ENCODE measurements at places on chromosomes 2 and 18.

DNA sequence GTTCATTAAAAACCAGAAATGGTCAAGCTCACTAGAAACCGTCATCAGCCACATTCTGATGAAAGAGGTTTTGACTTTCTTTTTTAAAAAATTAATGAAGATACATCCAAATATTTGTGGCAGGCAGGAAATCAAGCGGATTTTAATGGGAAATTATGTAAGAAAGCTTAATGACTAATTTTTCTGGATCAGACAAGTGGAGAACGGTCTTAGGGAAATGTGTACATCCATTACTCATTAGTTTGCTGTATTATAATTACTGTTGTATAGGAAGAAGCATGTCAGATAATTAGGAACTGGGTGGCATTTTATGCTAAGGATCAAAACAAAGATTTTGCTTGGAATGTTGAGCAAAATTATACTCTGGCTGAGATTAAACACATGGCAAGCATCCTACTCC lies 39.4 kb downstream of the AGAP1 start:
- DNase-seq: no peak

- no peak for DNase-seq
Observed at GRCh38 chr2:209496586-209496982, 72.7 kb downstream of the MAP2 start.

- DNase-seq: no peak
Observed at GRCh38 chr2:157046396-157046795, 211.1 kb upstream of the GALNT5 start.

DNA sequence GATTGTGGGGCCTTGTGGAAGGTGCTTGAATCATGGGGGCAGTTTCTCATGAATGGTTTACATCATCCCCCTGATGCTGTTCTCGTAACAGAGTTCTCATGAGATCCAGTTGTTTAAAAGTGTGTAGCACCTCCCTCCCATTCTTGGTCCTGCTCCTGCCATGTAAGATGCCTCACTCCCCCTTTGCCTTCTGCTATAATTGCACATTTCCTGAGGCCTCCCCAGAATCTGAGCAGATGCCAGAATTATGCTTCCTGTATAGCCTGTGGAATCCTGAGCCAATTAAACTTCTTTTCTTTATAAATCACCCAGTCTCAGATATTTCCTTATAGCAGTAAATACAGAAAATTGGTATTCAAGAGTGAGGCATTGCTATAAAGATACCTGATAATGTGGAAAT lies 15.6 kb upstream of the WDR75 start:
- DNase-seq: no peak

DNA sequence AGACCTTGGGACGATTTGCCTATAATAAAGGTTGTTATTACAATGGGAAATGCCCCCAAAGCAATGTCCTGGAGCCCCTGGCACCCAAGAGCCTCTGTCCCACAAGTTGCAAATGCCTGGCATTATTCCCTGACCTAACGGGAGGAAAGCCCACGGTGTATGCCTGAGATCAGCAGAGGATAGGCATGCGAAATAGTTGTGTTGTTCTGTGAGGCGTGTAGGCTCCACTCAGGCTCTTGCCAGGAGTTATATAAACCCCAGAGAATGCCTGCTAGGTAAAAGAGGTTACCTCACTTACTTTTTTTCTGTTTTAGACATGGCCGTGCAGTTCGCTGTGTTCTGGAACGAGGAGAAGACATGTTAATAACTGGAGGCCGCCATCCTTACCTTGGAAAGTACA lies 52.1 kb downstream of the AOX1 start:
- DNase-seq: no peak

DNA sequence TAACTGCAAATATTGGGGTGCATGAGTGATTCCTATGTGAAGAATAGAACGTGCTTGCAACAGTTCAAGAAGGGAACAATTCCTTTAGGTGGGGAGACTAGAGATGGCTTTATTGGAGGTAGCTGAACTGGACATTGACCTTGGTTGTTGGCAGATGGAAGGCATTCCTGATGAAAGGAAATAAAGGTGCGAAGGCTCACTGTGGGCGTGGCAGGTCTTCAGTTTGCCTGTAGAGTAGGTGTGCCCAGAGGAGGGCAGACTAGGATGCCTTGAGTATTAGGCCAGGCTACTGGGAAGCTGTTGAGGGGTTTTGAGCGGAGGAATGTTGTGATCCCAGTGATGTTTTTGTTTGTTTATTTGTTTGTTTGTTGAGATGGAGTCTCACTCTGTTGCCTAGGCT lies 2.8 kb downstream of the SPR start:
- DNase-seq: no peak

DNA sequence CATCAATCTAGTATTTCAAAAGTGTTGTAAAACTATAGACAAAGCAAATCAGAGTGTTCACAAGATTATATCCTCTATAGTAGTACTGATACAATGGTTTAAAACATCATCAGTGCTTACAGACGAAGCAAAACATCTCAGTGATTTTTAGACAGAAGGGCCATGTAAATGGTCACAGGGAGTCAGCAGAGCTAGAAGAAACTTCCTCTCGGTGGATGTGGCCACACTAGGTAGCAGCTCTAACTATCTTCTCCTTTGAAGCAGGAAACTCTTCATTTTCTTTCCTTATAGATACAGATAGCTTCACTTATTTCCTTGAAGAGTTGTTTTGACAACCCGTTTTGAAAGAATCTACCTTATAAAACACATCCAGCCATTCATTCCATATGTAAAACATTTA lies 80.4 kb upstream of the CD226 start:
- no peak for DNase-seq

GRCh38 chr18:31659576-31660177 lies 24.7 kb downstream of the B4GALT6 start:
- DNase-seq: no peak

- no peak for DNase-seq
Observed at GRCh38 chr2:41197781-41198180, 745.9 kb upstream of the SLC8A1 start.

GRCh38 chr18:37544713-37545112 lies 20.9 kb downstream of the CELF4 start:
- no peak for DNase-seq

GRCh38 chr2:103161456-103162289 lies 399.8 kb downstream of the TMEM182 start:
- no peak for DNase-seq

DNA sequence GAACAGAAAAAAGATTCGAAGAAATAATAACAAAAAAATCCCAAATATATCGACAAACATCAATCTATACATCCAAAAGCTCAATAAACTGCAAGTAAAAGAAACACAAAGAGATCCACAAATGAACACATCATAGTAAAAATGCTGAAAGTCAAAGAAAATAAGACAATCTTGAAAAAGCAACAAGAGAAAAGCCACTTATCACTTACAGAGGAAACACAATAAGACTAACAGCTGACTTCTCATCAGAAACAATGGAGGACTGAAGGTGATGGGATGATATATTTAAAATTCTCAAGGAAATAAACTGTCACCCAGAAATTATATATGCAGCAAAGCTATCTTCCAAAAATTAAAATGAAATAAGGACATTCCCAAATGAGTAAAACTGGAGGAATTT lies 140.3 kb downstream of the NDUFA10 start:
- no peak for DNase-seq

- no peak for DNase-seq
Observed at GRCh38 chr2:190879474-190880377, 895 bp upstream of the GLS start.

DNA sequence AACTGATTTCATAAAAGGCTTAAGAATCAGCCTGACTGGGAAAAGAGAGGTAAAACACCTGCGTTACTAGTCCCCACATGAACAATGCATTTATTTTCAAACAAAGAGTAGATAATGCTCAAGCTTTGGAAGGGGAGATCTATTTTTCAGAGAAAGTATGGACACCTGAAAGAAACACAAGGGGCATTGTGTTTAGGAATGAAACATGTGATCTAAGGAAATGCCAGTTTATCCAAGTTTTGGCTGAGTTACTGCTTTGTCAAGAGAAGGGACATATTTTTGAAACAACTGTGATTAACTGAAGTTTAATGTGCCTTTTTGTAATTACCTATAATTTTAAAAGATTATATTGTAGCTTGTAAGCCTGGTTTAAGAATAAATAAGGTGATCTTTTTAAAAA lies 49.3 kb upstream of the RBBP8 start:
- no peak for DNase-seq

DNA sequence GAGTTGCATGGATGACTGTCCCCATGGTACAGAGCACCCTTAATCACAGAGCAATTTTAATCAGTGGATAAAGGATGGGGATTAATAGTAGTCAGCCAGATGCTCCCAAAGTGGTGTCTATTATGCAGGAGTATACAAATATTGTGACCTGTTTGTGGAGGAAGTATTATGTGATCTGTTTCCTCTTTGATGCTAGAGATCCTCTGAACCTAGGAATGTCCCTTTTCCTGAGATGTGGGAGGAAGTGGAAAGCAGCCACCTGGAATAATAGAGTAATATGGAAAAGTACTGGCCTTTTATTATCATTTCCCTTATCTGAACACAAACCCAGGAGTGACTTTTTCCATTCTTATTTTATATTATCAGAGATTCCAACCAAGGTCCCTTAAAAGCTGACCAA lies 94.2 kb upstream of the EFEMP1 start:
- DNase-seq: no peak

GRCh38 chr2:197862246-197862955 lies 58.0 kb downstream of the PLCL1 start:
- DNase-seq: no peak

Data from 8988T (cell line).